Naive thymus-derived CD4-positive, alpha-beta T cell (primary cell): ENCODE measurements at places on chromosomes 3 and 15.
A peak's percentile ranks its signal among the peaks of the same experiment; 100 is the strongest.

DNA sequence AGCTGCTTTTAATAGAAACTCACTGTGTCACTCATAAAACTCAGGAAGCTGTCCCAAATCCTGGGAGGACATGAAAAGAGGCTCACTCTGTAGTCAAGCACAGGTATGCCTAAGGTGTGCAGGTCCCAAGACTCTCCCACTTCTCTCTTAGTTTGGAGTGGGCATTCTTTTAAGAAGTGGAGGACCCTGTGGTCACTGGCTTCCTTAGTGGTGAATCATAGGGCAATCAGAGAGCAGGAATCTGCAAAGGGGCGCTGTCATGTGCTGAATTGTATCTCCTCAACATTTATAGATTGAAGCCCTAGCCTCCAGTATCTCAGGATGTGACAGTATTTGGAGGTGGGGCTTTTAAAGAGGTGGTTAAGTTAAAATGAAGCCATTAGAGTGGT is 47.2 kb upstream of the ZBTB38 start:
- H3K27me3 ChIP-seq, result no peaks in the 10 kb centered on the region
- no peaks in the 10 kb centered on the region for H3K36me3 ChIP-seq
- H3K4me3 ChIP-seq, result peak overlapping the region; percentile 24
- peak overlapping the region; percentile 52 for H3K27ac ChIP-seq

DNA sequence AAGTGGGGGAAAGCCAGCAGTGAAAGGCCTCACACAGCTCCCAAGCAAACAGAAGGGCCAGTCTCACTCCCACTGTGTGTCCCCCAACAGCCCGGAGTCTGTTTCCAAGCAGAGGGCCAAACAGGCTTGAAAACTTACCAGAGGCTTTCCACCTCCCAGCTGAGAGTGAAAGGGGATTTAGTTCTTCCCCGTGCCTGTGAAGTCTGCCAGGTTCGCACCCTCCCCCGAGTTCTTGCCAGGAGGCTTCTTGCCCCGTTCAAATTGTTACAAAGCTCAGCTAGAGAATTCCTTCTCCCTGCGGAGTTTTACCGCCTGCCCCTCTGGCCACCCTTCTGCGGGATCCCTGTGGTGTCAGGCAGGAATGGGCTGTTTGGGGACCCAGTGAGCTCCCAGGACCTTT is 68.0 kb upstream of the WNT7A start:
- DNase-seq, result no peak
- H3K27me3 ChIP-seq, result no peaks in the 10 kb centered on the region
- no peak overlapping the region for H3K4me3 ChIP-seq
- no peaks in the 10 kb centered on the region for H3K36me3 ChIP-seq

DNA sequence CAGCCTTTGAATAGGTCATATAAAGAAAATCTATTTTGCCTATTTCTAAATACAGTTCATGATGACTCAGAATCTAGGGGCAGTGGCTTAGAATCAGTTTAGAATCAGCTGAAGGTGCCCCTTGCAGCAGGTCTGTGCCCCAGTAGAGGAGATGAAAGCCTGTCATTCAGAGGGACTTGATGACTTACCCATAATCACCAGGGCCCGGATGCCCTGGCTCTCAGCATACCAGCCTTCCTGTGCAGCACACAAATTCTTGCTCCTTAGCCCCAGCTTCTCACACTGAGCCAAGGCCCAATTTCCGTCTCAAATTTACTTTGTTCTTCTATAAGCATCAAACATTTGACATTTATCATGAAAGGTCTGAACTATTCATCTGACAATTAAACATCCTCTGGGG is 83.2 kb upstream of the EOMES start:
- no peak overlapping the region for H3K4me3 ChIP-seq
- H3K27ac ChIP-seq, result no peak overlapping the region
- H3K27me3 ChIP-seq, result no peaks in the 10 kb centered on the region
- DNase-seq, result no peak
- H3K36me3 ChIP-seq, result no peaks in the 10 kb centered on the region
- no peaks in the 10 kb centered on the region for H3K4me1 ChIP-seq

GRCh38 chr15:58840048-58840447 is 68.9 kb downstream of the MINDY2 start:
- no peak overlapping the region for H3K27ac ChIP-seq
- no peak for DNase-seq
- H3K4me1 ChIP-seq, result no peaks in the 10 kb centered on the region

DNA sequence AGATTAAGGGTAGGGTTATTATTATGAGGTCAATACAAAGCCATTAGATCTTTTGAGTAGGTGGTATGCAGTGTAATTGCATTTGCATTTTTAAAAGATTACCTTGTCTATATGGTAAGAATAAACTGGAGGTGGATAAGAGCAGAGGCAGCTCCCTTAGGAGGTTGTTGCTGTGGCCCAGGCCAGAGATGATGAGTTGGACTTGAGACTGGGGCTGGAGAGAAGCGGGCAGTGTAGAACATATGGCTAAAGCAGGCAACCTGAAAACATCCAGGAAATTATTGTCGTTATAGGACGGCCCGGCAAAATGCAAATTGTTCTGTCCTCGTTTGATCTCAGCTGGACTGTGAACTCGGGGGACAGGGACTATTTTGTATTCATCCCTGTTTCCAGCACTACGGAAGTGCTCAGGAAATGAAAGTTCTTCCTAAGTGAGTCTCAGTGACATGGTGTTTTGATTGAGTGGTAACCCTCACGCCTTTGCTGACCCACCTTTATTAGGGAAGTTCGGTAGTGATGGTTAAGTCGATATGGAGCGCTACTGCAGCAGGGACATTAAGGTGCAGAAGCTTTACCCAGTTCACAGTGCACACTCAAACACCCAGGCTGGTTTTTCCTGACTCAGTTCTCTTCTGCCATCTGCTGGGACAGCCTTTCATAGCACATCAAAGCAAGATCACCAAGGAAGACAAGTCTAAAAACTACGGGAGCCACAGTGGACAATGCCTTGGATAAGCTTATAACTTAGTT is 27.2 kb upstream of the VPS33B start:
- peaks cover 6% of the 10 kb centered on the region for H3K4me1 ChIP-seq
- no peak overlapping the region for H3K4me3 ChIP-seq
- no peak overlapping the region for H3K27ac ChIP-seq

- H3K27ac ChIP-seq, result no peak overlapping the region
- DNase-seq, result no peak
- peaks cover 22% of the 10 kb centered on the region for H3K36me3 ChIP-seq
- H3K4me1 ChIP-seq, result no peaks in the 10 kb centered on the region
- no peak overlapping the region for H3K4me3 ChIP-seq
Observed at GRCh38 chr15:72198356-72199204, 993 bp upstream of the GRAMD2A start.

DNA sequence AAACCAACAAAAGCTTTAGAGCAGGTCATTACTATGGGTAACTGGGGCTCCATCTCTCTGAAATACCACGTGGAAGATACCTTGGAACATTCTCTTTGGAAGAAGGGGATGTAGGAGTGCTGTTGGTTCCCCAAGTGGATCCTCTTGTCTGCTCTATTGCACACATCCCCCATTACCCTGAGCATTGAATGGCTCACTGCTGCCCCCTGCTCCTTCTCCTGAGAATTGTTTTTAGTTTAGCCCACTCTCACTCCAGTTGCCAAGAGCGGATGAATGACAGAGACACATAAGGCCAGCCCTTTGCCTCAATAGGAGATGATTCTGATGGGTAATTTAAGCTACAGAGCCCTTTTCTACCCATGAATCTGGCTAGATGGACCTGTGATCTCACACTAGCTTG is 135.6 kb upstream of the SUCLG2 start:
- no peak overlapping the region for H3K4me3 ChIP-seq
- H3K27me3 ChIP-seq, result no peaks in the 10 kb centered on the region
- no peaks in the 10 kb centered on the region for H3K36me3 ChIP-seq
- H3K27ac ChIP-seq, result no peak overlapping the region

DNA sequence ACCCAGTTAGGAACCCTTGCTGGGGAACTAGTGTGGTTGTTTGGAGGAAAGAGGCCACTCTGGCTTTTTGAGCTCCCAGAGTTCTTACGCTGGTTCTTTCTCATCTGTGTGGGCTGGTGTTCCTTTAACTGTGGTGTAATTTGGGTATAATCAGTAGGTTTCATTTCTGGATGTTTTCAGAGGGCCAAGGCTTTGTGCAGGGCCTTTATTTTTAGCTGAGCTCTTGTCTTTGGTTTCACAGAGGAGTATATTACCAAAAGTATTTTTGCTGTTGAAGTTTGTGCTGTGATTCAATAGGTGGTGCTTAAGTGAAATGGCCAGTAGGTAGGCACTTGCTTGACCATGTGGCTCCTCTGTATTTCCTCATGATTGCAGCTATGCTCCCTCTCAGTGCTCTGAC is 357.9 kb downstream of the KCNH8 start:
- H3K4me1 ChIP-seq, result no peaks in the 10 kb centered on the region
- no peak for DNase-seq
- H3K36me3 ChIP-seq, result no peaks in the 10 kb centered on the region
- H3K4me3 ChIP-seq, result no peak overlapping the region
- H3K27ac ChIP-seq, result no peak overlapping the region

DNA sequence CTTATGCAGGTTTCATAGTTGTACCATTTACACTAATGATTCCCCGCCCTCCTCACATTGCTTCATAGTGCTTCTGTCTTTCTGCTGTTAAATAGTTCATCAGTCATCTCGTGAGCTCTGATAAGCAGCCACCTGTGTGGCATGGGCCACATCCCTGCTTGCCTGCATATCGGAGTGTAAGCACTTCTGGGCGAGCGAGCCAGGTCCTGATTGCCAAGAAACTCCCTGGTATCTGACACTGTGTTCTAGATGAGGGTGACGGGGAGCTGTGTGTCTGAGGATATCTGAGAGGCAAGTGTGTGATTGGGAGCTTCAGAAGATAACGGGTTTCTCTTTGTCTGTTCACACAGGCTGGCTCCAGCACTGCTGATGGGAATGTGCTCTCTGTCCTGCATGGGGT is 130.6 kb downstream of the LRIG1 start:
- H3K36me3 ChIP-seq, result no peaks in the 10 kb centered on the region
- no peaks in the 10 kb centered on the region for H3K27me3 ChIP-seq

DNA sequence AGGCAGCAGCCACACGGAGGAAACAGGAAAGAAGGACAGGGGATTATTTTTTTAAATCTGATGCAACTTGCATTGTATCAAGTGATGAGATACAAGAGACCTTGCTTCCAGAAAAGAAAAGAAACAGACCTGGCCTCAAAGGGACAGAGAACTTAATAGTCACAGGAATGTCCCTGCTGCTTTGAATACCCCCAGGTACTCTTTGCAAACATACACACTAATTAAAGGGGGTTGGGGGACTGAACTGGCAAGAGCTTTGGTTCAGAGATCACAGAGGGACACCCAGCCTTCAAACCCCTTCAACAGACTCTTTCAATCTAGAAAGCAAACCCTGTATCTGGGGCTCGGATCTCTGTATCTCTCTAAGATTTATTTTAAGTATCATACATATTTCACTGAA is 18.0 kb downstream of the TNIK start:
- DNase-seq, result no peak
- H3K4me3 ChIP-seq, result no peak overlapping the region
- H3K27me3 ChIP-seq, result no peaks in the 10 kb centered on the region
